GM23248 (cell line): ENCODE measurements at places on chromosomes 12 and 14. TPM values are rescaled to one million over a fixed set of nuclear protein-coding genes. Genes with fewer than 3 reads are reported as not detected.
A peak's percentile ranks its signal among the peaks of the same experiment; 100 is the strongest.

Gene SSTR1
- total RNA-seq: 17.6 and 18.4 TPM in 2 replicates

Gene FBXO34
- total RNA-seq: 8.9 and 10.5 TPM in 2 replicates

Gene KLRD1
- 0.11 and 0.13 TPM in 2 replicates for total RNA-seq

Gene C3AR1
- total RNA-seq: not detected in 2 replicates

Gene SIX4
- 9.2 and 12.2 TPM in 2 replicates for total RNA-seq

- no peak for DNase-seq
- no peak overlapping the region for H3K27ac ChIP-seq
- H3K27me3 ChIP-seq: no peaks in the 10 kb centered on the region
- H3K4me3 ChIP-seq: no peak overlapping the region
- no peaks in the 10 kb centered on the region for H3K4me1 ChIP-seq
Measured at GRCh38 chr14:62988967-62989366, 56.3 kb downstream of the KCNH5 start.

GRCh38 chr12:49340971-49341776 lies 4.2 kb upstream of the C1QL4 start:
- H3K27ac ChIP-seq: no peak overlapping the region
- peaks cover 57% of the 10 kb centered on the region for H3K27me3 ChIP-seq
- H3K4me3 ChIP-seq: no peak overlapping the region
- H3K4me1 ChIP-seq: peaks cover 11% of the 10 kb centered on the region

- no peaks in the 10 kb centered on the region for H3K36me3 ChIP-seq
- H3K27ac ChIP-seq: no peak overlapping the region
- H3K4me1 ChIP-seq: peaks cover 5% of the 10 kb centered on the region
- DNase-seq: no peak
- H3K4me3 ChIP-seq: no peak overlapping the region
Measured at GRCh38 chr14:68598089-68598488, 194.8 kb downstream of the ZFP36L1 start.

- peaks cover 26% of the 10 kb centered on the region for H3K27me3 ChIP-seq
- H3K27ac ChIP-seq: no peak overlapping the region
- H3K4me3 ChIP-seq: no peak overlapping the region
- DNase-seq: no peak
- H3K4me1 ChIP-seq: no peaks in the 10 kb centered on the region
- H3K36me3 ChIP-seq: no peaks in the 10 kb centered on the region
Measured at GRCh38 chr14:96027431-96028355, 11.5 kb upstream of the C14orf132 start.

DNA sequence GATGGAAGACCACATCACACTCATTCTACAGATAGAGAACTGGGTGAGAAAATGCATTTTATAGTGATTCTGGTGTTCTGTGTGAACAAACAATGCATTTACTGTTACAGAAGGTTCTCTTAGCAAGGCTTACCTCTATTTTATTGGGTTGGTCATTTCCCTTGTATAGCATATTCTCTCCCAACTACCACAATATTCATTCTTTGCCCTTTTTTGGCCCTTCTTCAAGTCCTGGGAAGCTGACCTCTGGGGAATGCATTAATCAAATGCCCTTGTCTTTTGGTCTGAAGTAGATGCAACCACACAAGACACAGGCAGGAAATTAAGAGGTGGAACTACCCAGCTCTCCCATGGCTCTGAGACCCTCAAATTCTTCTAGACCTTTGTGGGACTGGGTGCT lies 19.5 kb downstream of the DCN start:
- H3K27me3 ChIP-seq: no peaks in the 10 kb centered on the region
- H3K4me1 ChIP-seq: no peaks in the 10 kb centered on the region
- H3K36me3 ChIP-seq: peaks cover 66% of the 10 kb centered on the region
- H3K27ac ChIP-seq: no peak overlapping the region

GRCh38 chr12:96070670-96071279 lies 35.4 kb upstream of the LTA4H start:
- no peak overlapping the region for H3K27ac ChIP-seq
- H3K36me3 ChIP-seq: no peaks in the 10 kb centered on the region
- no peaks in the 10 kb centered on the region for H3K4me1 ChIP-seq
- H3K4me3 ChIP-seq: no peak overlapping the region
- peak; percentile 57 for DNase-seq

GRCh38 chr14:104979758-104980610 lies 1.8 kb upstream of the AHNAK2 start:
- no peaks in the 10 kb centered on the region for H3K36me3 ChIP-seq
- no peak overlapping the region for H3K27ac ChIP-seq
- no peaks in the 10 kb centered on the region for H3K27me3 ChIP-seq
- no peak overlapping the region for H3K4me3 ChIP-seq

DNA sequence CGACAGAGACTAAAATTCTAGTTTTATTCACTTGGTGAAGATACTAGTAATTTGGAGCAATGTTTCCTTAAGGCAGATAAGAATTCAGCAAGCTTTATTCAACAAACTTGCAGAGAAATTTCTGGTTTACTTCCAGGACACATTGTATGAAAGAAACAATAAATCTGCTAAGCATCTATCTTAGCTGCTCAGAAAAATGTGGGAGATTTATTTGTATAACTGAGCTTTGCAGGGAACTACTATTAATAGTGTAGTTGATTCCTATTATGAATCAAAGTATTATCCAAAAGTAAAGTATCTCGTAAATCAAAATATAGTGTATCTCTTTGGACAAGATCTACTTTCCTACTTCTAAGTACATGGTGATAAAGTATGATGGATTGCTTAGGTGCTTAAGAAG lies 239.4 kb upstream of the TMTC1 start:
- no peaks in the 10 kb centered on the region for H3K36me3 ChIP-seq
- peaks cover 23% of the 10 kb centered on the region for H3K4me1 ChIP-seq
- no peak for DNase-seq
- no peak overlapping the region for H3K4me3 ChIP-seq

DNA sequence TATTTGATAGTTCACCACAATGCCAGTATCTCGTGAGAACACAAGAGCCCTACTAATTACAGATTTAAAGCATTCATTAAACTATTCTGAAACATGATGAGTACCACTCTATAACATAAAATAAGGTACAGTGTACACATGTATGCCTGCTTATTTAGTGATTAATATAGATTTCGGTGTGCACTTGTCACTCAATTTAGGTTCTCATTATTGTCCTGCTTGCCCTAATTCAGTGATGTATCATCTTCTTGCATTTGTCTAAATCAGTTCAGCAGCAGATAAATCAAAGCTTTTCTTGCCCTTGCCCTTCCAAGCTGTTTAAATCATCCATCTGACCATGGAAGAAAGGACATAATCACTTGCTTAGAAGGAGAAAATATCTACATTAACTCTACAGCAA lies 359.7 kb downstream of the GXYLT1 start:
- H3K4me1 ChIP-seq: no peaks in the 10 kb centered on the region
- no peak overlapping the region for H3K27ac ChIP-seq
- no peaks in the 10 kb centered on the region for H3K27me3 ChIP-seq
- H3K36me3 ChIP-seq: no peaks in the 10 kb centered on the region

DNA sequence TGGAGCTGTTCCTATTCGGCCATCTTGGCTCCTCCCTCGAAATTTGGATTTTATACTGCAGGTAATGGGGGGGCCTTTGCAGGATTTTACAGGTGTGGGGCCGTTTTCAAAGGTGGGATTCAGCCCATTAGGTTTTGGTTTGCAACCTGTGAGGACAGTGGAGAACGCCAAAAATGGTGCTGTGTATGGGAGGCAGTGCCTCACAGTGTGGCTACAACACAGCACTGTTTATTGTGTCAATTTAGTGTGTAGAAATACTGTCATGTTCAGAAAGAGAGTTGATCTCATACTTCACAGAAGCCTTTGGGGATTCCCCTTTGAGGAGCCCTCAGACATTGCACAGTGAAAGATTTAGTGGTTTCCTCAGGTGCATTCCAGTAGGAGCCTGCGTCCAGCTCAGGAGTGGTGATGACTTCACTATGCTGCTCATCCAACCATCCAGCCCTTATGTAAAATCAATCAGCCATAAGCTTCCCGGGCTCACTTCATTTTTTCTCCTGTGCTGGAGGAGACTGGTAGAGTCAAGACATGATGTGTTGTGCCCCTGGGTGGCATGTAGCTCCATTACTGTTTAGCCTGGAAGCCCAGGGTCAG lies 92.7 kb upstream of the PRMT8 start:
- DNase-seq: no peak
- no peak overlapping the region for H3K27ac ChIP-seq
- no peak overlapping the region for H3K4me3 ChIP-seq
- H3K27me3 ChIP-seq: no peaks in the 10 kb centered on the region
